Glomerular endothelial cell (primary cell): ENCODE measurements at places on chromosomes 11 and 22. TPM values are rescaled to one million over a fixed set of nuclear protein-coding genes. Genes with fewer than 3 reads are reported as not detected.

ACTN3 gene
- total RNA-seq = not detected in 2 replicates

KDM4E gene
- not detected in 2 replicates for total RNA-seq

B3GAT1 gene
- not detected in 2 replicates for total RNA-seq

GLYAT gene
- total RNA-seq = not detected in 2 replicates

KMT5B gene
- 16.9 and 27.9 TPM in 2 replicates for total RNA-seq

C22orf42 gene
- not detected in 2 replicates for total RNA-seq

MRGPRX4 gene
- not detected in 2 replicates for total RNA-seq

CCDC73 gene
- not detected in 2 replicates for total RNA-seq

TSPAN32 gene
- not detected in 2 replicates for total RNA-seq

SAC3D1 gene
- total RNA-seq = 16.8 and 17.8 TPM in 2 replicates

CSNK2A3 gene
- total RNA-seq = 1.1 and 2.0 TPM in 2 replicates

ABCG4 gene
- 0.29 and 1.2 TPM in 2 replicates for total RNA-seq

OR6A2 gene
- 0.19 and 0.29 TPM in 2 replicates for total RNA-seq

PRR5 gene
- 25.4 and 27.8 TPM in 2 replicates for total RNA-seq

CSF2RB gene
- total RNA-seq = 3.6 and 19.8 TPM in 2 replicates

NAGA gene
- total RNA-seq = 33.4 and 41.9 TPM in 2 replicates

DEPDC7 gene
- total RNA-seq = 0.99 and 2.0 TPM in 2 replicates

DGCR6 gene
- total RNA-seq = 10.2 and 11.2 TPM in 2 replicates

SOX6 gene
- 0.24 and 0.29 TPM in 2 replicates for total RNA-seq

RBM14 gene
- 34.5 and 53.3 TPM in 2 replicates for total RNA-seq

SESN3 gene
- total RNA-seq = 8.9 and 19.8 TPM in 2 replicates

TUBA8 gene
- 0.19 and 1.8 TPM in 2 replicates for total RNA-seq

TMEM109 gene
- total RNA-seq = 123 and 167 TPM in 2 replicates

CDON gene
- 6.1 and 7.7 TPM in 2 replicates for total RNA-seq

SCGB1C1 gene
- not detected in 2 replicates for total RNA-seq

VSIG10L2 gene
- not detected in 2 replicates for total RNA-seq

RAB36 gene
- total RNA-seq = 3.5 and 7.8 TPM in 2 replicates

INPP5J gene
- 0.35 and 2.1 TPM in 2 replicates for total RNA-seq

KCNK7 gene
- total RNA-seq = 0.58 TPM in 1 of 2 replicates, not detected in the other

CD82 gene
- total RNA-seq = 68.3 and 79.9 TPM in 2 replicates

MCHR1 gene
- total RNA-seq = 0.88 TPM in 1 of 2 replicates, not detected in the other

PDE2A gene
- 78.4 and 81.2 TPM in 2 replicates for total RNA-seq

HOATZ gene
- total RNA-seq = not detected in 2 replicates

GLYATL2 gene
- not detected in 2 replicates for total RNA-seq

GLYATL1 gene
- total RNA-seq = not detected in 2 replicates

MPPED2 gene
- not detected in 2 replicates for total RNA-seq

DAGLA gene
- total RNA-seq = 5.1 and 10.1 TPM in 2 replicates

TMEM135 gene
- total RNA-seq = 15.9 and 24.1 TPM in 2 replicates

SLC43A3 gene
- 29.7 and 32.8 TPM in 2 replicates for total RNA-seq

YWHAH gene
- 143 and 188 TPM in 2 replicates for total RNA-seq

TPCN2 gene
- 7.8 and 19.7 TPM in 2 replicates for total RNA-seq

MYEOV gene
- total RNA-seq = 1.2 and 1.9 TPM in 2 replicates

OR5AR1 gene
- total RNA-seq = not detected in 2 replicates

PDXP gene
- 15.5 and 19.7 TPM in 2 replicates for total RNA-seq

GRAP2 gene
- total RNA-seq = not detected in 2 replicates

GALNT18 gene
- total RNA-seq = 21.4 and 101 TPM in 2 replicates

ZFP91 gene
- total RNA-seq = 34.5 and 38.1 TPM in 2 replicates

SEC14L6 gene
- 0.05 and 0.12 TPM in 2 replicates for total RNA-seq

C11orf21 gene
- total RNA-seq = not detected in 2 replicates

OR51B4 gene
- total RNA-seq = not detected in 2 replicates

RIN1 gene
- 17.2 and 18.7 TPM in 2 replicates for total RNA-seq

SLC17A6 gene
- total RNA-seq = not detected in 2 replicates
